ENCODE measurements at places on chromosomes 6 and 20. TPM values are rescaled to one million over a fixed set of nuclear protein-coding genes. Genes with fewer than 3 reads are reported as not detected.

Gene CST5
- total RNA-seq: not detected

Gene HSPA1L
- 0.39 TPM for total RNA-seq

Gene TRIM15
- total RNA-seq: not detected

Gene C6orf15
- 0.91 TPM for total RNA-seq

Gene CCDC170
- not detected for total RNA-seq

Gene TNFAIP3
- total RNA-seq: 0.79 TPM

Gene EYA2
- total RNA-seq: 27.0 TPM

Gene CYP39A1
- not detected for total RNA-seq

GRCh38 chr6:24052590-24052961 is 73.4 kb upstream of the NRSN1 start:
- no peak for DNase-seq

GRCh38 chr6:75327807-75328206 is 43.2 kb upstream of the TMEM30A start:
- no peak for DNase-seq

GRCh38 chr6:1393641-1394283 is 4.4 kb downstream of the FOXF2 start:
- DNase-seq: no peak

GRCh38 chr6:160583794-160584193 is 80.3 kb downstream of the LPA start:
- DNase-seq: no peak

GRCh38 chr6:100470422-100471120 is 5.8 kb upstream of the SIM1 start:
- DNase-seq: no peak

GRCh38 chr6:109239651-109240321 is 142.5 kb downstream of the CD164 start:
- no peak for DNase-seq

GRCh38 chr20:47231382-47232039 is 125.0 kb downstream of the ZMYND8 start:
- no peak for DNase-seq

DNA sequence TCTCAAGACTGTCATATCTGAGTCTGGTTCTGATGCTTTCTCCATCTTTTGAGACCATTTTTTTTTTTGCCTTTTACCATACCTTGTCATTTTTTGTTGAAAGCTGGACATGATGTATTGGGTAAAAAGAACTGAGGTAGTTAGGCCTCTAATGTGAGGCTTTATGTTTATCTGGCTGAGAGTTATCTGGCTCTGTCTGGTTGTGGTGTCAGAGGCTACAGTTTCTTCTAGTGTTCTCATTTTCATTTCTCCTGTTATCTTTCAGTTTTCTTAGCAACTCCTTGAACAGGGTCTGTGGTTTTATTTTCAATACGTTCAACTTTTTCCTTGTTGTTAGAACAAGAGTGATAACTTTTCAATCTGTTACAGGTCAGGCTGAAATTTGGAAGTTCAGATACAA is 49.2 kb upstream of the ATXN1 start:
- no peak for DNase-seq

- peak; percentile 100 for DNase-seq
Measured at GRCh38 chr6:44237021-44237812, 9.7 kb upstream of the HSP90AB1 start.

GRCh38 chr6:33799454-33800113 is 4.2 kb downstream of the MLN start:
- no peak for DNase-seq

DNA sequence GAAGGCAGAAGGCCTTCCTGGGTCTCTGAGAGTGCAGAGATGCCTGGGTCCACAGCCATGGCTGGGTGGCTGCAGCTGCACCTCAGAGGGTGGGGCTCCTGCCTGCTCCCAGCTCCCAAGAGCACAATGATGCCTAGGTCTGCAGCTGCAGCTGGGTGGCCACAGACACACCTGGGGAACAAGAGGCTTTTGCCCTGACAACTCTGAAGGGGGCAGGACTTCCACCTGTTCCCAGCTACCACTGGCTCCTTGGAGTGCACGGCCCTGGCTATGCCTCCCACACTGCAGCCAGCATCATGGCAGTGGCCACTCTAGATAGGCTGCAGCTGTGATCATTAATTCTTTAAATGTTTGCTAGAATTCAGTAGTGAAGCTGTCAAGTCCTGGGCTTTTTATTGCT is 511.3 kb downstream of the ADGRB3 start:
- no peak for DNase-seq

- no peak for DNase-seq
Measured at GRCh38 chr6:81797591-81797990, 45.1 kb upstream of the TENT5A start.

- no peak for DNase-seq
Measured at GRCh38 chr20:4645109-4645508, 76.6 kb upstream of the PRND start.

GRCh38 chr20:15176929-15177328 is 839.5 kb upstream of the FLRT3 start:
- DNase-seq: no peak

GRCh38 chr20:45918779-45919537 is 7.0 kb upstream of the PLTP start:
- DNase-seq: no peak

- DNase-seq: no peak
Measured at GRCh38 chr20:14523090-14523489, 185.7 kb upstream of the FLRT3 start.

GRCh38 chr6:44676826-44677433 is 289.4 kb downstream of the CDC5L start:
- peak; percentile 81 for DNase-seq

GRCh38 chr6:14452567-14453527 is 335.3 kb downstream of the CD83 start:
- DNase-seq: no peak

GRCh38 chr20:15379681-15380296 is 1042.4 kb upstream of the FLRT3 start:
- DNase-seq: no peak

GRCh38 chr6:135576055-135576454 is 78.5 kb upstream of the AHI1 start:
- peak; percentile 12 for DNase-seq

- no peak for DNase-seq
Measured at GRCh38 chr6:157335829-157336228, 12.5 kb upstream of the TMEM242 start.

DNA sequence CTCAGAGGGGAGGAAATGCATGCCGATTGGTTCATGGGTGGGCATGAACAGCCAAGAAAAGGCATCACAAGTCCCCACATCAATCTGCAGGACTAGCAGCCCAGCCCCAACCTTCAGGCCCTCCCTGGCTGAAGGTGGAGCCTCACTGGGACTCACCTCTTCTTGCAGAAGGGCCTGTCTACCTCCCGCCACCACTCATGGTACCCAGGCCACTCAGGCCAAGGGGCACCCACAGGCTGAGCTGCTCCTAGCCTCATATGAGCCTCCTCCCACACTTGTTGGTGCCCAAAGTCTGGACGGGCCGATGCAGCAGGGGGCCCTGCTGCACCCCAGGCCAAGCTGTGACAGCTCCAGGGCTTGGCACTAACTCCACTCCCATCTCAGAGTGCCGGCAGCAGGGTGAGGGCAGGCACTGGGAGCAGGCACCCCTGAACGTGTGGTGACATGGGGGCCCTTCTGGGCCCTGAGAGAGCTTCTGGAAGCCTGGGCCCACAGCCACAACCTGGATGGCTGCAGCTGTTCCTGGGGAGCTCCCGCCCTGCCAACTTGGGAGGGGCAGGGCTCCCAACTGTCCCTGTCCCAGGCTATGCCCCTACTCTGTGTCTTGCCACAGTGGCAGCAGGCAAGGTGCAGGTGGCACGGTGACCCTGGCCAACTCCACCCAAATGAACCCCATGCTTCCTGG is 13.7 kb upstream of the FUT9 start:
- DNase-seq: no peak

DNA sequence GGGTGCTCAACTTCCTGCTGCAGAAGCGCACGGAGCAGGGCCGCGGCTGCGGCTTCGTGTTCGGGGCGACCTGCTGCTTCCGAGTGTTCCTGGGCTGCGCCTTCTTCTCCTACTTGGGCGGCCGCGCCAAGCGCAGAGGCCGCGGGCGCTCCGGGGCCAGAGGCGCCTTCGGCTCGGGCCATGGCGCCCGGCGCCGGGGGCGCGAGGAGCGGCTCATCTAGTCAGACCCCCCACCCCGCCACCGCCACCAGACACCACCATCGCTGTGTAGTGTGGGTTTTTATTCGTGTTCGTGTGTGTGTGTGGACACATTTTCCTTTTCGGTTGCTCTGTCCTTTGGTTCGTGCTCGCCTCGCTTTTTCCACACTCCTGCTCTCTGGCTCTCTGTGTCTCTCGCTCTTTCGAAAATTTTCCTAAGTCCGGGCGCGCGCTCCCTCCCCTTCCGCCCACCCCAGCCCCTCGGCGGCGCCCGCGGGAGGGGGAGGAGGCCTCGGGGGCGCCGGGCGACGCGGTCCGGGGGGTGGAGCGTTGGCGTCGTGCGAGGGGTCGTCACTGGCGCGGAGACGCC is 38.1 kb downstream of the GNAS start:
- peak; percentile 74 for DNase-seq

- DNase-seq: no peak
Measured at GRCh38 chr6:132954936-132955335, 140.6 kb downstream of the RPS12 start.

- no peak for DNase-seq
Measured at GRCh38 chr6:130029163-130029562, 10.8 kb downstream of the L3MBTL3 start.

- no peak for DNase-seq
Measured at GRCh38 chr20:46023999-46024398, 5.0 kb upstream of the SLC12A5 start.

GRCh38 chr20:57478176-57478575 is 46.8 kb downstream of the CTCFL start:
- DNase-seq: no peak

GRCh38 chr6:21024616-21025015 is 490.4 kb downstream of the CDKAL1 start:
- DNase-seq: no peak

- peak; percentile 64 for DNase-seq
Measured at GRCh38 chr20:19688031-19688806, 69.8 kb upstream of the RIN2 start.

GRCh38 chr20:63830841-63831588 is at the start of gene ZBTB46:
ZBTB46 (minus strand) TSS chr20:63831264; CDS start chr20:63790757, 40,507 bp downstream.
- DNase-seq: peak; percentile 78

- DNase-seq: no peak
Measured at GRCh38 chr6:119533603-119534279, 184.2 kb upstream of the MAN1A1 start.

GRCh38 chr6:168086616-168087015 is 7.6 kb upstream of the FRMD1 start:
- no peak for DNase-seq

GRCh38 chr20:17793986-17794385 is 94.2 kb downstream of the BANF2 start:
- DNase-seq: no peak

DNA sequence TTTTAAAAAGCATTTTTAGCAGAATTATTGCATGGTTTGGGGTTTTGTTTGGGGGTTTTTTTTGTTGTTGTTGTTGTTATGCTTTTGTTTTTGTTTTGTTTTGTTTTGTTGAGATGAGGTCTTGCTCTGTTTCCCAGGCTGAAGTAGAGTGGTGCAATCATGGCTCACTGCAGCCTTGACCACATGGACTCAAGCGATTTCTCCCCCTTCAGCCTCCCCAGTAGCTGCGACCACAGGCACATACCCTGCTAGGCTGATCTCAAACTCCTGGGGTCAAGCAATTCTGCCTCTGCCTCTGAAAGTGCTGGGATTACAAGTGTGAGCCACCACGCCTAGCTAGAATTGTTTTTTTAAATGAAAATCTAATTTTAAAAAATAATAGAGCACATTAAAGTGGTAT is 35.7 kb downstream of the UBR2 start:
- DNase-seq: no peak

DNA sequence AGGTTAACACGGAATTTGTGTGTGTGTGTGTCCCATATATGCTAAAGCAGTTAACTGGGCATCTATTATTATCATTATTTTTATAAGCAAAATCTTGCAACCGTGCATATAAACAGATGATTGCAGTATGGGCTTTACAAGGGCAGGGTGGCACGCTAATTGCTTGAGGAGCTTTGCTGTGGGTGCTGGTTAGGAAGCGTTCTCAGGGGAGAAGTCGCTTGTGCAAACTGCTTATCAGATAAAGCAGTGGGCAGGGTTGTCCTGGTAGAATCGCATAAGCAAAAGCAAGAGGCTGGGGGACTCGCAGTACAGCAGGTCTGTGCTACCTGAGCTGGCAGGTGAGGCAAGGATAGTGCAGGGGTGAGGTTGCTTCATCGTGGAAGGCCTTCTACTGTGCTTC is 9.7 kb upstream of the CCN6 start:
- no peak for DNase-seq

DNA sequence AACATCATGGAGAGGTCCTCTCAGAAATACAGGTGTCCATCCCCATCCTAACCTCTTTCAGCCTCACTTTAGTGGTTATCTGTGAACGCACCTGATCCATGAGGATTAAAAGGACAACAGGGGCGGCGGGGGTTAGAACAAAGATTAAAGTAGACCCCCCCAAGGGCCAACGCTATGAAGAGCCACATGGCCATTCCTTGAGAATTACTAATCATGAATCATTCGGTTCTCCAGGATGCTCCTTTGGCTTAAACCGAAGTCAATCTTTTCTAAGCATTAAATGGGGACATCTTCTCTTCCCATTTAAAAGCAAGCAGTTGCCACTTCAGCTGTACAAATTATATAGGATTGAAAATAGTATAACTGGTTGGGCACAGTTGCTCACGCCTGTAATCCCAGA is 212.4 kb downstream of the GMPR start:
- no peak for DNase-seq

GRCh38 chr20:14956026-14956425 is 618.6 kb upstream of the FLRT3 start:
- DNase-seq: no peak

DNA sequence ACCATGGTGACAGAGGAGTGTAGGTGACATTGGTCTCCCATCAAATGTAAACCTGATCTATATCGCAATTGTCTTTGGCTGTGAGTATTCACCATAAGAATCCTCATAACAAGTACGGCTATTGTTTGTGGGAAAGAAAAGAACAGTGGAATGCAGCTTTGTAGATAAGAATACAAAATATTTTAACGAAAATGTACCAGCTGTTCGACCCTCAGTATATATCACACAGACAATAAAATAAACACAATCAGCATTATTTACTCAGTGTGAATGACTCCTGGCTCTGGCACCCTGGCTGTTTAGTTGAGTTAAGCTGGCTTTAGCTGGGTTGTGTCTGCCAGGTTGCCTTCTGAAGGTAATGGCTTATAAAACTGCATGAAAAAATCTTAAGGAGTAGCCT is 43.4 kb downstream of the SNRNP48 start:
- peak; percentile 51 for DNase-seq

- peak; percentile 84 for DNase-seq
Measured at GRCh38 chr6:72787391-72788031, 165.6 kb downstream of the KCNQ5 start.

- no peak for DNase-seq
Measured at GRCh38 chr6:5504078-5504477, 242.8 kb downstream of the FARS2 start.
